ENCODE measurements at places on chromosomes 13 and 19.

DNA sequence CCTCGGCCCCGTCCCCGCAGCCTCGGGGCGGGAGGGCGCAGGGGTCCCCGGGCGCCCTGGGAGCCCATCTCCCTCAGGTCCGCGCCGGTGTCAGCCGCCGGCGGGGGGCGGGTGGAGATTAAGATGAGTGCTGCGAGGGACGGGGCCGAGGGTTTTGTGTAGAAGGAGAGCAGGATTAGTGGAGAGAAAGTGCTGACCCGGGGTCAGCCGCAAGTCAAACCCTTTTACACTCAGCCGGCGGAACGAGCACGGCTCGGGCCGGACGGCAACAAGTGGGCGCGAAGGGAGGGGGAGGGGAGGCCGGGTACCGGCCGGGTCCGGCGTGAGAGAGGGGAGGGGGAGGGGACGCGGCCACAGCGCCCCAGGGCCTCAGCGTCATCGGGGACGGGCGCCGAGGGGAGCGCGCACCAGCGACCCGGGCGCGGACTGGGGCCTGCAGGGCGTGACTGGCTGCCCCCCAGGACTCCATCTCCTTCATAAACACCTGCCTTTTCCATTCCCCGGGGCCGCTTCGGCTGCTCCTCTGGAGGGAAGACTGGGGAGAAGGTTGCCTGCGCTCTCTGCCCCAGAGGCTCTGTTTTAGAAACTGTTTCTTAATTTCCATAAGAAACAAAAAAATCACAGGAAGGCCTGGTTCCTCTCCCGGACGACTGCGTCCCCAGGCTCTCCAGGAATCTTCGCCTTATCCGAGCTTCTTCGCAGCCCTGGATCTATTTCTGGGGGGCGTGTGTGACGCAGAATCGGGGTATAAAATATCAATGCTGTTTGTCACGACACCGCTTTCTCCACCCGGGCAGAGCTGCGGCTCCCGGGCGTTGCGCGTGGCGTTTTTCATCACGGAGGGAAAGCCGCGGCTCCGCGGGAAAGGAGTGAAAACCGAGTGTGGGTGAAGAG, 6.5 kb downstream of the SOX1 start:
- no peak for DNase-seq

DNA sequence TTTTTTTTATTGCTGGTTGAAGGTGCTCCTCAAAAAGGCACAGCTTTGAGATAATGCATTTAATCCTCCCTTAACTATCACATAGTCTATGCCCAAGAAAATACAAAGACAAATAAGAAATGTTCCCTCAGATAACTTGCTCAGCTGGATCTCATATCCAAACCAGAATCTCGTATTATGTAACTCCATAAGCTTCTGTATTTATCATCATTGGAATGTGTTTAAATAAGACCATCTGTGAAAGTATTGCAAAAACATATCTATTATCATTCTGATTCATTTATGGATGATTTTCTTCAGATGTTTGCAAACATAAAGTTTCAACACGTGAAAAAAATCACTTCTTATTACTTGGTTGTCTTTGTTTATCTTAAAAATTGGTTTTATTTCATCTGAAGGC, 190.9 kb downstream of the IRS2 start:
- DNase-seq, result no peak

DNA sequence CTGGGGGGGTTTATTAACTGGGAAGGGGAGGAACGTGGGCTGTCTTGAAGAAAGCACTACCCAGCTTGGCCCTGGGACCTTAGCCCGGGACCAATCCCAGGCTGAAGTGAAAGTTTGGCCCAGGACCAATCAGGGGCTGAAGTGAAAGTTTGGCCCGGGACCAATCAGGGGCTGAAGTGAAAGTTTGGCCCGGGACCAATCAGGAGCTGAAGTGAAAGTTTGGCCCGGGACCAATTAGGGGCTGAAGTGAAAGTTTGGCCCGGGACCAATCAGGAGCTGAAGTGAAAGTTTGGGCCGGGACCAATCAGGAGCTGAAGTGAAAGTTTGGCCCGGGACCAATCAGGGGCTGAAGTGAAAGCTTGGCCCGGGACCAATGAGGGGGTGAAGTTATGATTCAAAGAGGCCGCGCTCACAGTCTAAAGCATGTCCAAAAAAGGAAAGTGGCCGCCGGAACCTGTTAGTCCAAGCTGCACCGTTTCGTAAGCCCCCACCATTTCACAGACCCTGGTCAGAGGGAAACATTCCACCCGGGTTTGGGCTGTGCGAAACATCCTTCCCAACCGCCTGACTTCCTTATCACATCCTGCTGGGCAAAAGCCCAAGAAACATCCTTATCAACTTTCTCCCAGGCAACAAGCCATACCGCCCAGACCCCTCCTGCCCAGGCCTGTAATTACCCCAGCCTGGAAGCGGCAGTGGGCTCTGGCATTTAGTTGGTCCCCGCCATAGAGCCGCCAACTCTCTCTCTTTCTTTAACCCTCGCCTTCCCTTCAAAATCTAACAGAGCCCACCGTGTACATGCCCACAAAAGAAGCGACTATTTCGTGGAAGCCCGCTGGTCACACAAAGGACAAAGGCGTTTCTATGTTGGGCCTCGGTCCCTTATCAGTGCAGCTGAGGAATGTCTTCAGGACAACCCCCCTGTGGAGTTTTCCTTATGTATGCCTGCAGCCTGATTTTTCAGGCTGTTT, 1.1 kb downstream of the ZNF850 start:
- DNase-seq, result peak; percentile 2

GRCh38 chr13:45280751-45281634, 60.0 kb downstream of the TPT1 start:
- peak; percentile 24 for DNase-seq

- no peak for DNase-seq
Measured at GRCh38 chr13:108352599-108352998, 83.1 kb downstream of the TNFSF13B start.

- no peak for DNase-seq
Measured at GRCh38 chr19:43747557-43748204, 7.1 kb downstream of the SMG9 start.

DNA sequence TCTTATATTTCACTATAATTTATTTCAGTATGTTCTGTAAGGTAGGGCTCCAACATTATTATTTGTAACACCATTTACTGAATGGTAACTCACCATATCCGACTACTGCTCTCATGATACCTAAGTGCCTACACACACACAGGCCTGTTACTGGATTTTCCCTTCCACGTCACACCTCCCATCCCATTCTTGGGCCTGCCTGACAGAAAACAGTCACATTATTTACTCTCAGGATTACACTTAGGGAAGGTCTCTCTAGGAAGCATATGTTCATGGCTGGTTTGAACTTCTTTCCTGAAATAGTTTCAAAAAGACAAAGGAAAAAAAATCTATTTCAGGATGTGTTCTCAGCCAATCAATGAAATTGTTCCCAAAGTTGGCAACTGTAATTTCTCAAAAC, 102.3 kb upstream of the DOCK9 start:
- no peak for DNase-seq

GRCh38 chr19:34454091-34454490, 25.9 kb downstream of the UBA2 start:
- DNase-seq, result no peak

GRCh38 chr13:38854226-38854625, 136.4 kb downstream of the STOML3 start:
- DNase-seq, result no peak

GRCh38 chr13:90696656-90697055, 650.8 kb upstream of the MIR17HG start:
- no peak for DNase-seq

- DNase-seq, result no peak
Measured at GRCh38 chr13:31674051-31674450, 65.3 kb upstream of the RXFP2 start.

DNA sequence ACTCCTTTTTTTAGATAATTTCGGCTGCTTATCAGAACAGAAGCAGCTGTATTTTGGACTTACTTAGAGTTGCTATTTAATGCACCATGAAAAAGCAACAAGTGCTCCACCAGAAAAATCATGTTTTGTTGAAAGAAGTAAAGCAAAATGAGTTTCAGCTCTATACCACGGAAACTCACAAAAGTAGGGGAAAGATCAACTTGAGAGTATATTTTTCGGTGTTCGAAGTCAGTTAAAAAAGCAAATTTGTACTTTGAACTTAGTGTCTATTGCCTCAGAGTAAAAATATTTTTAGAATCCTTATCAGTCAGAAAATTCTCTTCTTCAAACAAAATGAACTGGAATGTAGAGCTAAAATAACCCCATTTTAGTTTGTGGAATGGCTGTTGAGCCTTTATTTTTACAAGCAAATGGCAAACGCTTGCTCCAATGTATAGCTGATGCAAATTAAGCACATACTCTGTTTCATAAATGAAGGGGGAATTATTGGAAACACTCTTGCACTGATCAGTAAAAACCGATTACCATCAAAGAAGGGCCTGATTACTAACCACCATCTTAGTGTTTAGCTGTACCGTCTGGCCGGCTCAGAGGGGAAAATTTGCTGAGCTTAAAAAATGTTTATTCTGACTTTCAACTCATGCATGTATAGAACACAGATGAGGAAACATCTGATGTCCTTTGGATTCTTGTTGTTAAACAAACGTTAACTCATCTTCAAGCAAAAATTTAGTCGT, 540.7 kb downstream of the GPC6 start:
- no peak for DNase-seq

GRCh38 chr13:94679614-94680013, 32.7 kb downstream of the SOX21 start:
- DNase-seq, result no peak

GRCh38 chr19:33841685-33842084, 45.0 kb downstream of the KCTD15 start:
- DNase-seq, result no peak

DNA sequence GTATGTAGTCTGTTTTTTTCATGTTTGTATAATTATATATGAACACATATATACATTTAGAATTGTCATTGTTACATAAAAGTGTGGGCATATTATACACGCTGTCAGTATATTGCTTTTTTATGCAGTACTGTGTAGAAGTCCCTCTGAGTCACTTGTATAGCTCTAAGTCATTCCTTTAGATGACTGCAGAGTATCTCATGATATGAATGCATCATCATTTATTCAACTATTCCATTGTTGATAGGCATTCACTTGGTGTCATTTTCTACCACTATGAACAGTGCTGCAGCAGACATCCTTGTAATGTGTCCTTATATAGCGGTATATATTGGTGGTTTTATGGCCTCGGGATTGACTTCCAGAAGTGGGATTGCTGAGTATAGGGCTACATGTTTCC, 15.3 kb downstream of the RFXAP start:
- DNase-seq, result no peak

GRCh38 chr13:52995946-52996345, 32.7 kb upstream of the OLFM4 start:
- DNase-seq, result no peak

DNA sequence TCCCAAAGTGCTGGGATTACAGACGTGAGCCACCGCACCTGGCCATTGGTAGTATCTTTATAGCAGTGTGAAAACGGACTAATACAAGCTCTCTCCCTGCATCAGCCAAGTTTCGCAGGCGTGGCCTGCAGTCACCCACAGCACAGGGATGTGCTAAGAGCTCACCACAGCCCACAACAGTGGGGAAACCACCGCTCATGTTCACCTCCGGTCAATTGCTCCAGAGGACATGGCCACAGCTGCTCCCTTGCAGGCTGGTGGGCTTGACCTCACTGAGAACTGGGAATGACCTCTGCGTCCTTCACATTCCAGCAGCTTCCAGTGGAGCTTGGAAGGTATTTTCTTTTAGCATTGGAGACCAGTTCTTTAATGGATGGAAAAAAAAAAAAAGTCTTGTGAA, 156.4 kb downstream of the KCTD15 start:
- no peak for DNase-seq
